T-cell (primary cell): ENCODE measurements at places on chromosomes 4 and X.

GRCh38 chrX:28472926-28473325 is 114.3 kb upstream of the IL1RAPL1 start:
- DNase-seq: no peak

DNA sequence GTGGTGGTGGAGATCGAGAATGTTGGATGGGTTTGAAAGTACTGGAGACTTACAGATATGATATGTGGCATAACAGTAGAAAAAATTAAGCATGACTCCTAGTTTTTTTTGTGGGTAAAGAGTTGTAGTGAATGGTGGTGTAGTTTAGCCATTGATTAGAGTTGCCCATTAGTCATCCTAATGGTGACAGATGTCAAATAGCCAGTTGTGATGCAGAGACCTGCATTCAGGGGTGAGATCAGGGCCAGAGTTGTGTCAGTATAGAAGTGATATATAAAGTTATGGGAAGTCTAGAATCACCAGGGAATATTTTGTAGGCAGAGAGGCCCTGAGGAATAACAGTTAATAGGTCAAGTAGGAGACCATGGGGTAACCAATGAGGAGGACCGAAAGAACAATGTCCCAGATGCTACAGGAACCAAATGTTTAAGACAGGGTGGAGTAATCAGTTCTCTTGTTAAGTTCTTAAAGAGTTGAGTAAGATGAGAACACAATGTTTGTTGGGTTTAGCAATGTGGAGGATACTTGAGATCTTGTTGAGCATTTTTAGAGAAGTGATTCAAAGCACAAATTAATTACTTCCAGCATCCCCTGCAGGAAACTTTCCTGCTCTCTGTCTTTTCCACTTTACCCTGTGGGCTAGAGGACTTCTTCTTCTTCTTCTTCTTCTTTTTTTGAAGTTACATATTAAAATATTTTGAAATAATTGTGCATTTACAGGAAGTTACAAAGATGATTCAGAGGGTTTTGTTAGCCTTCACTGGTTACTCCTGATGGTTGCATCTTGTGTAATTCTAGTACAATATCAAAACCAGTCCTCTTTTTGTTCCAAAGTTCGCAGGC is 13.3 kb downstream of the SGMS2 start:
- no peak for DNase-seq

DNA sequence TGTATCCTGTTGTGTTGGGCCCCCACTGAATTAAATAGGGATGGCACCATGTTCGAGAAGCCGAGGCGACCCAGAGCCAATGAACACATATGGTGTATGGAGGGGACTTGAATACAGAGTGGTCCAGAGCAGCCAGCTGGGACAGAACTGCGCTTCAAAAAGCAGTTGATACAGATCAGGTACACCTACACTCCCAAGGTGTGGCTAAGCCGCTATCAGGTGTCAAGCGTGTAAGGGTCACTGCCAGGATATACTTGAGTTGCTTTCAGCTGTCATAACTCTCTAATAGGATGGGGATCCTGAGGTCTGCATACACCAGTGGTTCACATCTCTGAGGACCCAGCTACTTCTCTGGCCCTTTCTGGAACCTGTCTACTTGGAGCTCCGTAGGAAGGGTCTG is 3.2 kb upstream of the WDR1 start:
- no peak for DNase-seq

DNA sequence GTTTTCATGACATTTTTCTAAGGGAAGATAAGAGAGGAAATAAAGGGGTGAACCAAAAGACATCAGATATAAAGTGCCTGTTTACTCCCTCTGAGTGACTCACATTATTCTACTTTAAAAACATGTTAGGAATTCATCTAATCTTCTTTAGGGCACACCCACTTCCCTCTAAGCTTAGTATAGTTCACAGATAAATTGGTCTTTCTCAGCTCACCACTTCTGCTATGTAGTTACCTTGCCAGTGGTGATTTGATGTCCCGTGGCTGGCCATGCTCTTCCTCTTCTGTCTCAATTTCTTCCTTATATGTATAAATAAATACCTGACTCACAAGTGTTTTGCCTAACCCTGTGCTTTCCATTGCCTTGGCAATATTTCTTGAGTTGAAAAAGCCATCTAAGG is 96.8 kb downstream of the PDLIM5 start:
- no peak for DNase-seq

DNA sequence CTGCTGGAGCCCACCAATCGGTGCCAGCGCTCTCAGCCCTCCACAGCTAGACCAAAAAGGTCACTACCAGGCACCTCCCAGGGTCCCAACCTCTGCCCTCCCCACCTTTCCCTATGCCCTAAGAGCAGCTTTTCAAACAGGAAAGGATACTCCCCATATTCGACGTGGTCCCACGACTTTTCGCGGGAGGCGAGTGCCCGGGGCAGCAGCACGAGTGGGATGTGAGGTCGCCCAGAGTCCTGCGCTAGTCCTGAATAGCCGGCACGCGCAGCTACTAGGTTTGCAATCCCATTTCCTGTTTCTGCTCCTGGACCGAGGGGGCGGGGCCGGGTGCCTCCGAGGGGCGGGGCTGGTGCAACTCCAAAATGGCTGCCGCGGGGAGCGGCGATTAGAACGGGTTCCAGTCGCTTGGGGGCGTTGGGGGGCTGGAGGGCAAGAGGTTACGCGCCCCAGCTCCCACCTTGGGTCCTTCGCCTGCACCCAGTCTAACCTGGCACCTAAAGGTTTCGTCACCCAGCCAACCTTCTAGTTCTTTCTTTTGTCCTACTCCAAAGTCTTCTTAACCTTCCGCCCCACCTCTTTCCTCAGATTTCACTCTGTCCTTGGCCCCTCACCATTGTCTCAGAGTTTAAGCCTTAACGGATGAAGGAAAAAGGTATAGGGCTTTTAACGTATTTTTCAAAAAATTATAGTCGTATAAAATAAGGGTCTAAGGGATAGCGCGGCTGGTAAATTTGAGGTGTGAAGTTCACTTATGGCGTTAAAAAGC is 85.0 kb upstream of the TENT5D start:
- DNase-seq: no peak

- DNase-seq: no peak
Observed at GRCh38 chr4:32061916-32062315, 1341.7 kb downstream of the PCDH7 start.

GRCh38 chrX:107599450-107599861 is 28.9 kb upstream of the PRPS1 start:
- no peak for DNase-seq

- no peak for DNase-seq
Observed at GRCh38 chr4:164116286-164116685, 621.8 kb downstream of the TMA16 start.

DNA sequence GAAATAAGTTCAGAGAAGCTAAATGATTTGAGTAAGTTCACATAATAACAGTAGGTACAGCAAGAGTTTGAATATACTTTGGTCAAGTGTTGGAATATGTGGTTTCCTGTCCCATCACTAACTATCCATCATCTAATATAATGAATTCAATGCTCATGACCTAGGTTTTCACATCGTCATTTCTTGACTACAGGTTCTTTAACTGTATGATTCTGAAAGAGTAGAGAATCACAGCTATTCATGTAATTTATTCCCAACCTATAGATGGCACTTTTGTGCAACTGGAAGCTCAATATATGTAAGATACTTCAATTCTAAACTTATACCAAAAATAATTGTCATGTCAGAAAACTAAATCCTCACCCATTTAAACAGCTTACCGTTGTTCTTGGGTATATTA is 53.1 kb downstream of the TIGD2 start:
- DNase-seq: no peak
